Upper lobe of right lung (tissue), 1 donor: ENCODE measurements at places on chromosomes 16 and 17. TPM values are rescaled to one million over a fixed set of nuclear protein-coding genes. Genes with fewer than 3 reads are reported as not detected.

RAB37 gene
- total RNA-seq, result 6.8 TPM

GRCh38 chr16:60371591-60371990 lies 1637.5 kb upstream of the GOT2 start:
- no peak overlapping the region for H3K27ac ChIP-seq
- no peak overlapping the region for H3K4me3 ChIP-seq
- H3K36me3 ChIP-seq, result no peaks in the 10 kb centered on the region
- H3K27me3 ChIP-seq, result no peaks in the 10 kb centered on the region

DNA sequence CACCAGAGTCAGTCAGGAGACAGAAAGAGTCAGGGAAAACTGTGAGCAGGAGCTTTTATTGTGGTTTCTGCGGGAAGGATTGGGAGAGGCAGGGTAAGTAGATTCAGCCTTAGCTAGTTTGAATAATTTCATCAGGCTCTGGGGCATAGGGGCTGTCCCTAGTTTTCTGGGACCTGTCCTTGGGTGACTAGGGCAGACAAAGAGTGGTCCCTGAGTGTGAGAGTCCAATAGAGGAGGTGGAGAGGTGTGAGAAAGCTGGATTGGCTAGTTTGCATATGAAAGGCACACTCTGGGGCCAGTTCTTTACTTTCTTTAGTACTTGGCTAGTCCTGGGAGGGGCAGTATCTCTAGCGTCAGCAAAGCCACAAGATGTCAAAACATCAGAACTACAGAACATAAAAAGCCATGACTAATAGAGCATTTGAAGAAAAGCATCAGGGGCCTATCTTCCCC lies 255.6 kb downstream of the HS3ST3A1 start:
- no peaks in the 10 kb centered on the region for H3K27me3 ChIP-seq
- DNase-seq, result no peak
- no peaks in the 10 kb centered on the region for H3K4me1 ChIP-seq
- H3K27ac ChIP-seq, result no peak overlapping the region

IGSF6 gene
- 88.4 TPM for total RNA-seq

FOXL1 gene
- 0.81 TPM for total RNA-seq

DNA sequence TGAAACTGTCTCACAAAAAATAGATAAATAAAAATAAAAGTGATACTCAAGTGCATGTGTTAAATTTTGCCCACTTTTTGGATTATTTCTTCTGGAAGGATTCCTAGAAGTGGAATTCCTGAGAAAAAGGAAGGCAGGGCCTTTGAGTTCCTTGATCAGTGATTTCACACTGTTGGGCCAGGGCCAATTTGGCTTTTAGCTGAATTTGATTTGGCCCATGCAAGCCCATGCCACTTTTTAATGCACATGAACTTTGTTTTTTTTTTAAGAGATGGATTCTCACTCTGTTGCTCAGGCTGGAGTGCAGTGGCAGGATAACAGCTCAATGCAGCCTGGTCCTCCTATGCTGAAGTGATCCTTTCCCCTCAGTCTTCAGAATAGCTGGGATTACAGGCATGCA lies 96.3 kb downstream of the TNFRSF13B start:
- no peaks in the 10 kb centered on the region for H3K27me3 ChIP-seq
- DNase-seq, result no peak
- H3K27ac ChIP-seq, result no peak overlapping the region
